H1 (cell line): ENCODE measurements at places on chromosomes 5 and 9. TPM values are rescaled to one million over a fixed set of nuclear protein-coding genes. Genes with fewer than 3 reads are reported as not detected.

The PCDHA5 gene
- total RNA-seq = 0.52 and 0.76 TPM in 2 replicates

GRCh38 chr9:133334161-133334560 is 1.8 kb downstream of the SURF6 start:
- H3K27ac ChIP-seq = no peak overlapping the region
- H3K4me1 ChIP-seq = peaks cover 9% of the 10 kb centered on the region; the same call in 1 of the 2 replicates

- DNase-seq = no peak
- H3K4me3 ChIP-seq = no peak overlapping the region
- no peaks in the 10 kb centered on the region for H3K36me3 ChIP-seq
- H3K27ac ChIP-seq = no peak overlapping the region
- no peaks in the 10 kb centered on the region for H3K4me1 ChIP-seq
Observed at GRCh38 chr9:127370672-127371648, 26.0 kb upstream of the SLC2A8 start.

DNA sequence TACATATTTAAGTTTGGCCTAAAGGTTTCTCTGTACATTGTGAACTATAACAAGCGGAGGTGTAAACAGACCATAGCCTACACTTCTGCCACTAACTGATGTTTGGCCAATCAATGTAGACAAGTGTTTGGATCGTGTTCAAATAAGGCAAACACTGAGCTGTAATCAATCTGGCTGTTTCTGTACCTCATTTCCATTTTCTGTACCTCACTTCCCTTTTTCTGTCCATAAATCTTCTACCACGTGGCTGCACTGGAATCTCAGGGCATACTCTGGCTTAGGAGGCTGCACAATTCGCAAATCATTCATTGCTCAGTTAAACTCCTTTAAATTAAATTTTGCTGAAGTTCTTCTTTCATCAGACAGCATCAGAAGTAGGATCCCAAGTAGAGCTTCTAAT is 140.9 kb downstream of the SLC25A46 start:
- H3K27ac ChIP-seq = no peak overlapping the region
- no peak for DNase-seq
- H3K27me3 ChIP-seq = no peaks in the 10 kb centered on the region
- H3K4me1 ChIP-seq = no peaks in the 10 kb centered on the region

- H3K27me3 ChIP-seq = no peaks in the 10 kb centered on the region; the same call in 1 of the 2 replicates
- H3K4me1 ChIP-seq = no peaks in the 10 kb centered on the region
Observed at GRCh38 chr9:114139071-114139470, 16.3 kb upstream of the COL27A1 start.
